Liver (tissue), 10 donors: ENCODE measurements at places on chromosomes 6 and 20. TPM values are rescaled to one million over a fixed set of nuclear protein-coding genes. Genes with fewer than 3 reads are reported as not detected.

DNA sequence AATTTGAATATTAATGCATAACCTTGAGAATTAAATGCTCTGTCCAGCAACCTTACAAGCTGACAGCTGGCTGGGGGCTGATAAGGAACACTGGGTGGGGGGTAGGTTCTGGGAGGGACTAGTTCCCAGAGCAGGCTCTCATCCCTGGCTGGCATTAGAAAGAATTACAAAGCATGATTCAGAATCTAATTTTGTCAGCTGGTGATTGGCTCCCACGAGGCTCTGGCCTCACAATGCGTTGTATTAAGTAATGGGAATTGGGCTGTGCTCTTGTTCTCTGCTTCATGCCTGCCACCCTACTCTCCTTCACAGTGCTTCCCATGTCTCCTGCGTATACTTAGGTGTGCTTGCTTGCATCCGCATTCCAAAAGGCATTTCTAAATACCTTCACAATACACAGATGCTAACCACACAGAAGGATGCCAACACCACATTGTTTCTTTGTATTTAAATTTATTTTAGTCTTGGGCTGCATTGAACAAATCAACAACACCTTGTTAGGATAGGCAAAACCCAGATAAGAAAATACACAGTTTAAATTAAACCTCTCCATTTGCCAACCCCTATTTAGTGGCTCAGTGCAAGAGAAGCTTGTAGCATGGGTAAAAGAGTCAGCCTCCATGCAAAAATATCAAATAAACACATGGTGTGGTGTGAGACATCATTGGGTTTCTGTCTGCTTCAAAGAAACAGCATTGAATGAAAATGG is 434.5 kb upstream of the JAG1 start:
- DNase-seq: no peak

DNA sequence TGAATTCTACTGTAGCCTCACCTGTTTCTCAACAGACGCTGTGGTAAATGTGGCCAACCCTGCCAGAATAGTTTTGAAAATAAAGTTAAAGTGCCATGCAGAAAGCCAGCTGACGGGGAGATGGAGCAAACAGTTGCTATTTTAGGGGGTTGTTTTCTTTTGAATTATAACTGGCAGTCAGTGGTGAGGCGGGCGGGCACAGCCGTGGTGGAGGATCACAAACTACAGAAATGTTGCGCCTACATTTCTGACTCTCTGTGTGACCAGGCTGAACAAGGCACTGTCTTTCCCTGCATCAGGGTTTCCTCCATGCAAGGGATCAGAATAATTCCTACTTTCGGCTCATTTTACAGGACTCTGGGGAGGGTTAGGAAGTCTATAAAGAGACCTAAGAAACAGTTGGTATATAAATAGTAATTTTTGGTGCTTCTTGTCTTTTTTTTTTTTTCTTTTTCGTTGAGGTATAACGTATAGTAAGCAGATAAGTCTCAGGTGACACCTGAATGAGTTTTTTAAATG is 17.2 kb downstream of the CHMP4B start:
- no peak for DNase-seq

DNA sequence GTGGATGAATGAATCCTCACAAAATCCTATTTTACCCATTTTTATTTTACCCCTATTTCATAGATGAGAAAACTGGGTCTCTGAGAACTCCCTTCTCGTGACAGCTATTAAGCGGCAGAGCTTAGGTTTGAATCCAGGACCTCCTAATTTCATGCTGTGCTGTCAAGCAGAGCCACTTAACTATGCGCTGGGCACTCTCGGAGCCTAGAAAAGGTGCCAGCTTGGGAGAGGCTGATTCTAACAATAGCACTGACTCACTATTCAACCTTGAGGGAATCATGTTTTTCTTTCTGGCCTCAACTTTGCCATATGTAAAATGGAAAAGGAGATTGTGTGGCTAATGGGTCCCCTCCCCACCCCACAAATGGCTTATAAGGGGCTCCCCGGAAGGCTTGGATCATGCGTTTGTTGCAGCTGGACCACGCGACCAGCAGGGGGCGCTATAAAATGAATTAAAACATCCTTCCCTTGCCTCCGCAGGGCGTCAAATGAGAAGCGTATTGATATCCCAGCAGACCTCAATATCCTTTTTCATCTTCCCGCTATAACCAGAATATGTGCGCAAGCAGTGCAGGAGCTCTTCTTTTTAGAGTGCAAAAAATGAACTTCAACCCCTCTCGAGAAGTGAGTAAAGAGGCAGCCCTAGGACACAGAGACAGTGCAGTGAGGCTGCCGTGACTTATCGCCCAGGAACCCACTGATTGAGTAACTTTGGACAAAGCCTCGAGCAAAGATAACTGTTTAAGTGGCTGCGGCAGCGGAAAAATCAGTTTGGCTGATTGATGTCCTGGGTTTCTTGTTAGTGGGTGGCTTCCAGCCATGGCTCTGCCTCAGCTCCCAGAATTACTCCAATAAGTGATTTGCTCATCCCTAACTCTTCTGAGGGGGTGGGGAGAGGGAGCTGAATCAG is 12.8 kb upstream of the PDYN start:
- DNase-seq: peak; percentile 50

GRCh38 chr6:3500262-3501014 is 43.6 kb upstream of the SLC22A23 start:
- DNase-seq: no peak

- no peak for DNase-seq
Observed at GRCh38 chr6:12294851-12295536, 4.8 kb downstream of the EDN1 start.

DNA sequence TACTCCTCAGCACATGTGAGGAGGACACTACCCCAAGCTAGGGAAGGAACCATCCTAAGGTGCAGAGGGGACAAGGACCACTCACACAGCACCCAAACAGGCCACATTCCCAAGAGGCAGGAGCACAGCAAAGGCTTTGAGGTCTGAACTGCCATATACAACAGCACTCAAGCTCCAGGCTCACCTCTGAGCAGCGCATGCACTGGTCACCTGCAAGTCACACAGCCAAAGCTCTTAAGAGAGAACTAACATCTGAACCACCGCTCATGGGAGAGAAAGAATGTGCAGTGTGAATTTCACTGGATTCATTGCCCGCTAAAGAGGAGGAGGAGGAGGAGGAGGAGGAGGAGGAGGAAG is 31.0 kb downstream of the NPEPL1 start:
- no peak for DNase-seq

- DNase-seq: no peak
Observed at GRCh38 chr20:47850146-47850545, 64.9 kb upstream of the SULF2 start.

DNA sequence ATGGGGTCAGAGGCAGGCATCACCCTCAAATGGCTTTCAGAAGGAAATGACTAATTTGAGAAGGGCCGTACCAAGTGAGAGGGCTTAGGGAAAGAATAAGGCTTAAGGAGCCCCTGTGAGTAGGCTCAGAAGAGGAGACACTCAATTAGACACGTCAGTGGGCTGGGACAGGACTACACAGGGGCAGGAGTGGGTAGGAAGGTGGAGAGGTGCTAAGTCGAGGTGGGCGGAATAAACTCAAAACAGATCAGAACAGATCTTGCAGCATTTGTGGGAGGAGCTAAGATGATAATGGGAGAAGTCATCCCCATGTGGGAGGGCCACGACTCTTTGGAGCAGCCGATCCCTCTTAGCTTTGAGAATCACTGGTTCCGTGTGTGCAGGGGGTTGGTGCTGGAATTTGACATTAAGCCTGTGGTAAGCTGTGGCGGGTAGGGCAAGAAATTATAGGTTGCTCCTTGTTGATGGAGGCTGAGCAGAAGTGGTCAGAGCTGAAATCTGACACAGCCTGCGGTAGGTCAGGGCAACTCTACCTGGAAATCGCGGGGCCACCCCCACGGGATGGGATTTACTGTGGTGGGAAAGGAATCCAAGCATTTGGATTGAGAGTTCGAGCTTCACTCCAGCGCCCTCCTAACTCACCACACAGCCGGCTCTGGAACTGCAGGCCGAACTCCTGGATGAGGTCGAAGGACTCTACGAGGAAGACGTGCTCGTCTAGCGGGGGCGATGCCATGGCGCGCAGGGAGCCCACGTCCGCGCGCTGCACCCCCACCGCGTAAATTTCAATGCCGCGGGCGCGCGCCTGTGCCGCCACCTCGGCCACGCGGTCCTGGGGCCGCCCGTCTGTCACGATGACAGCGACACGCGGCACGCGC is 2.8 kb upstream of the RBPJL start:
- no peak for DNase-seq

- DNase-seq: no peak
Observed at GRCh38 chr6:118318648-118319047, 229.4 kb upstream of the PLN start.

GRCh38 chr20:61497029-61497627 is 245.1 kb downstream of the CDH4 start:
- no peak for DNase-seq

DNA sequence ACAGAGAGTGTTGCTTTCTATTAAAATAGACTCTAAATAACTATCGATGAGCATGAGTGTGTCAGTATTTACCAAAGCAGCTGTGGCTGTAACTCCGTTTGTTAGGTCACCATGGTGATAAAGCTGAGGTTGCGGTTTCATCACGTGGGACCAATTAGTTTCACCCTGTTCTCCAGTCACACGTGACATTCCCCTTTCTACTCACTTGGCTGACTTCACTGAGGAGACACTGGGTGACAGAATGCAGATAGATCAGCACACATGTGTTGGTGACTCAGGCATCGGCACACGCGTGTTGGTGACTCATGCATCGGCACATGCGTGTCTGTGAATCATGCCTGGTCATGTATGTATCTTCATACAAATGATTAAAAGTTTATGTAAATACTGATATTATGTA is 285.4 kb downstream of the THBS2 start:
- no peak for DNase-seq

DNA sequence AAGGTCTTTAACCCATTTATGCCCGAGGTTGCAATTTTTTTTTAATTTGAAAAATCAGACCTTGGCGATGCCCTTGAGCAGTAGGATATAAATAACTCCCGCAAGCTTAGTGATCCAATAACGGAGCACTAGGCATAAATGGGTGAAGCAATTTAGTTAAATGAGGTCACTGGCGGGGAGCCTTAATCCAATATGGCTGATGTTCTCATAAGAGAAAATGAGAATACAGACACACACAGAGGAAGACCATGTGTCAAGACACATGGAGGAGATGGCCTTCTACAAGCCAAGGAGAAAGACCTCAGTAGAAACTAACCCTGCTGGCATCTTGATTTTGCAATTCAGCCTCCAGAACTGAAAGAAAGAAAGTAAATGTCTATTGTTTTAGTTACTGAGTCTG is 735 bp downstream of the SIRPG start:
- no peak for DNase-seq

GRCh38 chr6:35181933-35182612 is 31.7 kb upstream of the SCUBE3 start:
- DNase-seq: no peak

GRCh38 chr6:163030980-163031379 is 303.2 kb downstream of the PACRG start:
- no peak for DNase-seq

GRCh38 chr6:70874181-70874913 is 82.5 kb downstream of the B3GAT2 start:
- DNase-seq: no peak

DNA sequence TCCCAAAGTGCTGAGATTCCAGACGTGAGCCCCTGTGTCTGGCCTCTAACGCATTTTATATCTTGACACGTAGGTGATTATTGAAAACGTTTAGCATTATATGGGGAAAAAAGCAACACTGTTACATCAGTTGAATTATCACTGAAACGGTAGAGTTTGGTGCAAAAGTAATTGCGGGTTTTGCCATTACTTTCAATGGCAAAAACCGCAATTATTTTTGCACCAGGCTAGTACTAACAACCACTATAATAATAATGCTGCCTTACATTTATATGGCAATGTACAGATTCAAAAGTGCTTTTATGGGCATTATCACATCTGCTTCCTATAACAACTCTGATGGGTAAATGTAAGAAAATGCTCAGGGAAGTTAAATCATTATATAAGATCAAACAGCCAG is 57.3 kb downstream of the OPRM1 start:
- DNase-seq: no peak

GRCh38 chr20:7193681-7194080 is 426.2 kb downstream of the BMP2 start:
- DNase-seq: no peak

DNA sequence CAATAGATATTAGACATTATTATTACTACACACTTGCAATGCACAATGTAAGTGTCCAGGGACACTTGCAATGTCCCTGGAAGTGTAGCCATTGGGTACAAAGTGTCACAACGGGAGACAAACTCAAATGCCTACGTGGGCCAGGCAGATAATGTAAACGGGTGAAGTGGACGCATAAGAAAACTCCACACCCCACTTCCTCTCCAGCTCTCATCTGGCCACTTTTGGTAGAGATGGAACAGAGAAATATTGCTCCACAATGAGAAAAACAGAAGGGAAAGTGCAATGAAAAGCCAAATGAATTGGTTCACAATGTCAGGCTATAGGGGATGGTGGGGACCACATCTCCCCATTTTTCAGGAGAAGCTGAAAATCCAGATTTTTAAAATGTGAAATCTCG is 9.4 kb downstream of the SULF2 start:
- DNase-seq: no peak

DNA sequence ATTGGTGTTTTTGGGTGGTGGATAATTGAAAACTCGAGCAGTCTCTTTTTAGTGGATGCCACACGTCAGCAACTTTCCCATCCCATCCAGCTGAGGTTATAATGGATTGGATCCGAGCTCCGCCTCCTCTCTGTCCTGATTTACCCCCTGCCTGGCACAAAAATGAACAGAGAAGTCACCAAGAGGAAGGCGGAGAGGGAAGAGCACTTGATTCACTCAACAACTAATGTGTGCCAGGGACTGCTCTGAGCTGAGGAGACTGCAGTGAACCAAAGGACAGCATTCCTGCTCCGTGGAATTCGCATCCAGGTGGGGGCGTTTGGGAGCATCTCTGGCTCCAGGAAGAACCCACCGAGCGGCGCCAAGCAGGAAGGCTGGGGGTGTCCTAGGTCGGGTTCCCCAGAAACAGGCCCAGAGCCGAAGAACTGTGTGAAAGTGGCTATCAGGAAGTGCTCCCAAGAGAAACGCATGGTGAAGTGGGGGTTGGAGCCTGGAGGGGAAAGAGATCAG is 95.8 kb upstream of the NAA20 start:
- no peak for DNase-seq

GRCh38 chr6:99344289-99344688 is 5.2 kb downstream of the FAXC start:
- DNase-seq: no peak

- no peak for DNase-seq
Observed at GRCh38 chr20:41456351-41456750, 89.7 kb upstream of the EMILIN3 start.

GRCh38 chr20:8764344-8764962 is 304.4 kb upstream of the PLCB4 start:
- no peak for DNase-seq

The LAMP5 gene
- total RNA-seq: 0.08 TPM

The OVOL2 gene
- total RNA-seq: not detected

The SEMG1 gene
- not detected for total RNA-seq

The C6orf132 gene
- not detected for total RNA-seq

The ARFGEF3 gene
- total RNA-seq: 0.33 TPM

The SLA2 gene
- total RNA-seq: 1.6 TPM

The C20orf144 gene
- not detected for total RNA-seq

The GNAS-AS1 gene
- total RNA-seq: 0.08 TPM

The SLC25A27 gene
- 24.2 TPM for total RNA-seq

The PDYN gene
- total RNA-seq: not detected

The CRYBG1 gene
- 4.5 TPM for total RNA-seq

The NRSN1 gene
- not detected for total RNA-seq
